Stimulated activated CD4-positive, alpha-beta T cell treated with anti-CD3 and anti-CD28 coated beads, TNF-alpha, amount 100 ng/mL, for 1 hour (primary cell): ENCODE measurements at places on chromosomes 2 and 18.

- no peak for DNase-seq
These were observed 25.8 kb upstream of the NRP2 start for GRCh38 chr2:205656461-205656860.

DNA sequence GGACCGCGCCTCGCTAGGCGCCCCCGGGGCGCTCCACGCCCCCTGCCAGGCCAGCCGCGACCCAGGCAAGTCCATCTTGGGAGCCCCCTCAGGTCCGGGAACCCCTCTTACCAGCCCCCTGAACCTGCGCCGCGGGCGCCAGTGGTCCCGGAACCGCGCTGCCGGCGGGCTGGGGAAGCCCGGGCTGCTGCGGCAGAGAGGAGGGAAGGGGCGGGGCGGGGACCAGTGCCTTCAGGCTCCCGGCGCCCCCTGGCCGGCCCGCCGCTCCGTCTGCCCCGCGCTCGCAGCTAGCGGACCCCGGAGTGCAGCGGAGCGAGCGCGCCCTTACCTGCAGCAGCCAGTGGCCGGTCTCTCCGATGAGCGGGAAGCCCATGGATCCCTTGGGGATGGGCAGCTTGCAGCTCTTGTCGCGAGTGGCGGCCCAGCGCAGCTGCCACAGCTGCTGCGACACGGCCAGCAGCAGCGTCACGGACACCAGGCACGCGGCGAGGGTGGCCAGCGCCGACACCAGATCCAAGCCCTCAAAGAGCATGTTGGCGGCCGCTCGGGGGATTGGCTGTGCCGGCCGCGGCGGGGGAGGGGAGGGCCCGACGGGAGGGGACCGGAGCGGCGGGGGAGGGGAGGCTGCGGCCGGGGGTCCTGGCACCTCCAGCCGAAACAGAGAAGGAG lies at the start of gene CYP26B1:
Gene CYP26B1, minus strand, starts transcription at position 560 of the 669 bp plus-strand sequence. Its CDS starts 28 bp downstream, at position 532.
- DNase-seq = no peak

- DNase-seq = no peak
These were observed 1.5 kb downstream of the CIDEA start for GRCh38 chr18:12255626-12256026.

DNA sequence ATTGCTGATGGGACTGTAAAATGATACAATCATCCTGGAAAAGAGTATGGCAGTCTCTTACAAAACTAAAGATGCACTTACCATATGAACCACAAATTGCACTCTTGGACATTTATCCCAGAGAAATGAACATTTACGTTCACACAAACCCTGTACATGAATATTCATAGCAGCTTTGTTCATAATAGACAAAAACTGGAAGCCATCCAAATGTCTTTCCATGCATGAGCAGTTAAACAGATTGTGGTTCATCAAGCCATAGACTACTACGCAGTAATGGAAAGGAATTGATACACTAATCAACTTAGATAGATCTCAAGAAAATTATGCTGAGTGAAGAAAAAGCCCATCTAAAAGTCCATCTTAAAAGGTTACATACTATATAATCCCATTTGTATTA lies 156.1 kb upstream of the SLC39A10 start:
- no peak for DNase-seq

GRCh38 chr2:72796766-72797165 lies 29.1 kb downstream of the EXOC6B start:
- no peak for DNase-seq

DNA sequence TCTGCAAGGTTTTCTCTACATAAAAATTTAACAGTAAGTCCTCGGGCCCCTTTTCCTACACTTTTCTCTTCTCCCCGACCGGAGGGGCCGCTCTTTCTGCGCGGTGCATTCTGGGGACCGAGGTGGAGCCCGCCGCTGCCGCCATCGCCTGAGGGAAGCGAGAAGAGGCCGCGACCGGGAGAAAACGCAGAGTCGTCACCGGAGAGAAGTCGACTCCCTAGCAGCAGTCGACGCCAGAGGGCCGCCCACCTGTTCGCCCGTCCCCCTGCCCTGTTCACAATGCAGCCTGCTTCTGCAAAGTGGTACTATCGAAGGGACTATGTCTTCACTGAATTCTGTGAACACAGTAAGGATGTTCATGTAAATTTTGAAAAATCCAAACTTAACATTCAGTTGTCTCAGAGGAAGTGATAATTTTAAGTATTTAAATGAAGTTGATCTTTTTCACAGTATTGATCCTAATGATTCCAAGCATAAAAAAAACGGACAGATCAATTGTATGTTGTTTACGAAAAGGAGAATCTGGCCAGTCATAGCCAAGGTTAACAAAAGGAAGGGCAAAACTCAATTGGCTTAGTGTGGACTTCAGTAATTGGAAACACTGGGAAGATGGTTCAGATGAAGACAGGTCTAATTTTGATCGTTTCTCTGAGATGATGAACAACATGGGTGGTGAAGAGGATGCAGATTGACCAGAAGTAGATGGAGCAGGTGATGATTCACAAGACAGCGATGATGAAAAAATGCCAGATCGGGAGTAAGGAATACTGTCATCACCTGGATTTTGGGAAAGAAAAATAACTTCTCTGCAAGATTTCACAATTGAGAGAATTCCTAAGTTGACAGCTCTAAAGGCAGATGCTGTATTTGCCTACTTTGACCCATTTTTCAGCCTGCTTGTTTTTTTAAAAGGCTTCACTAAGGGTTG lies 55.8 kb downstream of the ASXL2 start:
- DNase-seq = peak; percentile 29

GRCh38 chr2:62672601-62673000 lies 32.9 kb upstream of the EHBP1 start:
- no peak for DNase-seq

DNA sequence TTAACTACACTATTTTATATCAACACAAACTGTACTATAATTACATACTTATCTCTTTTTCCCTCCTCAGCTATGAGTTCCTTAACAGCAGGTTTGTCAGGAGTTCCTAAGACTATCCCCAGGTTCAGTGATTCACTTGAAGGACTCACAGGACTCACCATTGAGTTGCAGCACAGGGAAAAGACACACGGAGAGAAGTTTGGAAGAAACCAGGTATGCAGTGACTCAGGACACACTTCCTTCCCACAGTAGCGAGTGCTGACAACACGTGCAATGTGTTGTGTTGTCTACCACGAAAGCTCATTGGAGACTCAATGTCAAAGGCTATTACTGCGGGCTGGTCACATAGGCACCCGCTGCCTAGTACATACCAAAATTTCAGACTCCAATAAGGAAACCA lies 32.0 kb downstream of the MGAT4A start:
- no peak for DNase-seq

DNA sequence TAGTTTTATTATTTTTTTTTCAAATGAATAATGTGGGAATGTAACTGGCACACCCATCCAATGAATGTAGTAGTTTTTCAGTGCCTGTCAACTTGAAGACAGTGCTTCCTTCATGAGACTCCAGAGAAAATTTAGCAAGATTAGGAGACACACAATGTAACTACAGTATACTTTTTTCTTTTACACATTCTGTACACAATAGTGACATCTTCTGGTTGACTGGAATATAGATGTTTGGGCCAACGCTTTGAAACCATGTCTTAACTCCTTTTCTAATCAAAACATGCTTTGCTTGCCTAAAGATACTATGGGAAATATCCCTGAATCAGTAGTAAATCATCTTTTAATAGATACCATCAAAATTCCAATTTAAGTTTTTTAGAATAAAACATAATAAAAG lies 229.5 kb upstream of the ZC3H15 start:
- no peak for DNase-seq

DNA sequence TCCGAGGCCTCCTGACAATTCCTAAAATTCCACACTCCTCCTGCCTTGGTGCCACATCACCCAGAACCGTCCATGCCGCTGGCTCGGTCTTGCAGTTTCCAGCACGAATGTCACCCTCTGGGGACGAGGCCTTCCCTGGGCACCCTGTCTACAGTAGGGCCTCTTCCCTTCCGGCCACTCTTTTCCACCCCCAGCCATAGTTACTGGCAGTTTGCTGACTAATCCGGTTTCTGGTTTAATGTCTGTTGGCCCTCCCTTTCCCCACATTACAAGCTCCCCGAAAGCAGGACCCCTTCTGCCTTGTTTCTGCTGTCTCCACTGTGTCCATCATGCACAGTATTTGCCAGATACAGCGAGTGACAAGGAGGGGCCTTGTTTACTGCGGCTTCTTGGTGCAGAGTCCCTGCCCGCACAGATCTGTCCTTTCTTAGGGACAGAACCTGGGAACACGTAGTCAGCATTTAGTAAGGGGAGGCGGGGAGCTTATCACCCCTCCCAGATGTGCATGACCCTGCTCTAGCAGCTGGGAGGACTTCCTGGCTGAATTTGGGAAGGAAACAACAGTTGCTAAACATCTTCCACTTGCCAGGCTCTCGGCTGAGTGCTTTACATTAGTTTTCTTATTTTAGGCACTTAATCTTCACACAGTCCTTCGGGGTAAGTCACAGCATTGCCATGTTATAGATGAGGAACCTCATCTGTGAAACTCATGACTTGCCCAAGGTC lies 23.6 kb upstream of the CATIP start:
- DNase-seq = no peak

DNA sequence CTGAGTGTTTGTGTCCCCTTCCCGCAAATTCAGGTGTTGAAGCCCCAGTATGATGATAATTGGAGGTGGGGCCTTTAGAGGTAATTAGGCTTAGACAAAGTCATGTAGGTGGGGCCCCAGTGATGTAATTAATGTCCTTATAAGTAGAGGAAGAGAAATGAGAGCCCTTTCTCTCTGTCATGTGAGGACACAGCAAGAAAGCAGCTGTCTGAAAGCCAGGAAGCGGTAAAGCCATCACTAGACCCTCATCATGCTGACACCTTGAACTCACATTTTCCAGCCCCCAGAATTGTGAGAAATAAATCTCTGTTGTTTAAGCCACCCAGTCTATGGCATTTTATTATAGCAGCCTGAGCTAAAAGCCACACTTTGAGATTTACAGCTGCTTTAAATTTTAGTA lies 1580.0 kb downstream of the LRP1B start:
- no peak for DNase-seq

- DNase-seq = no peak
These were observed 73.9 kb upstream of the UXS1 start for GRCh38 chr2:106267997-106268396.

- DNase-seq = no peak
These were observed 41.2 kb downstream of the SLC9A4 start for GRCh38 chr2:102514061-102514785.

DNA sequence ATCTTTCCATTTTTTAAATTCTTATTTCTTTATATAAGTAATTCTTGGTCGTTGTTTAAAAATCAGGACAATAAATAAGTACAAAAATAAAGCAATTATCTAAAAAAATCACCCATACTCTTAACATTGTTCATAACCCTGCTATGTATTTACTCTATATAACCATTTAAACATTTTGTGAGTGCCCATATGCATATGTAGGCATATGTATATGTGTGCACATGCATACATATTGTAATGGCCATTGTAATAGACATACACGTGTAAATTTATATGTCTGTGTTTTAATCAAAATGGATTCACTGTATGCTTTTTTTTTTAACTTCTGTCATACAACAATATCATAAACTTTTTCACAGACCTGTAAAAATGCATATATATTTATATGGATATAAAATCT lies 25.6 kb downstream of the DNAJC10 start:
- no peak for DNase-seq

- DNase-seq = no peak
These were observed 102.3 kb upstream of the EPB41L5 start for GRCh38 chr2:119910566-119910965.

GRCh38 chr18:78986018-78986481 lies 6.4 kb downstream of the SALL3 start:
- DNase-seq = no peak

- DNase-seq = no peak
These were observed 402.6 kb downstream of the ALK start for GRCh38 chr2:29518646-29519337.

GRCh38 chr2:197599285-197599965 lies 76.0 kb downstream of the RFTN2 start:
- no peak for DNase-seq

- no peak for DNase-seq
These were observed 968 bp upstream of the RALBP1 start for GRCh38 chr18:9474108-9474982.

- no peak for DNase-seq
These were observed 6.9 kb upstream of the EPB41L5 start for GRCh38 chr2:120005834-120006521.
